ENCODE measurements at places on chromosomes 4 and X. TPM values are rescaled to one million over a fixed set of nuclear protein-coding genes. Genes with fewer than 3 reads are reported as not detected.

The RAB9B gene
- 0.98 TPM for total RNA-seq

DNA sequence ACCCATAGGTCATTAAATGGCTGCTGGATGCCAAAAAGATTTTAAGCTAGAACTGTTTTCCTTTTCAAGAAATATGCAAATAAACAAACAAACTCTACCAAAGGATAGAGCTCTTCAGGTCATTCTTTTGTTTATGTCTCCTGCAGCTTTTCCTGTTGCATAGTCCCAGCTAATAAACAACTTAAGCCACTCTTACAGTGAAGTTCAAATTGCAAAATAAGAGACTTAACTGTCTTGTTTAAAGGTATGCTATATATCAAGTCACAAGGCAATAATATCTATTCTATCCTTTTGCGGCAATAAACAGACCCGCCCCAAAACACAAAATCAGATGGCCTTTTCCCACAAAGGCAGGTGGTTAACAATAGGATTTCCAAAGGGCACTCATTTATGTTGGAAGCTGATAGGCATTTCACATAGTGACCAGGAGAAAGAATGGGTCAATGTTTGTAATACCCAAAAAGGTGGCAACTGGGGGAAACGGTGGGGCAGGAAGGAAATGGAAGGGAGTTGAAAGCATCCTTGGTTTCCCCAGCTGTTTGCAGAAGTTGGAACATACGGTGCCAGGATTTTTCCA lies 15.3 kb downstream of the HAND2 start:
- peaks cover 24% of the 10 kb centered on the region for H3K4me1 ChIP-seq
- no peak for DNase-seq
- H3K4me3 ChIP-seq, result no peak overlapping the region
- H3K36me3 ChIP-seq, result no peaks in the 10 kb centered on the region
- no peaks in the 10 kb centered on the region for H3K27me3 ChIP-seq
- no peak overlapping the region for H3K27ac ChIP-seq

The FMR1 gene
- 29.7 TPM for total RNA-seq

DNA sequence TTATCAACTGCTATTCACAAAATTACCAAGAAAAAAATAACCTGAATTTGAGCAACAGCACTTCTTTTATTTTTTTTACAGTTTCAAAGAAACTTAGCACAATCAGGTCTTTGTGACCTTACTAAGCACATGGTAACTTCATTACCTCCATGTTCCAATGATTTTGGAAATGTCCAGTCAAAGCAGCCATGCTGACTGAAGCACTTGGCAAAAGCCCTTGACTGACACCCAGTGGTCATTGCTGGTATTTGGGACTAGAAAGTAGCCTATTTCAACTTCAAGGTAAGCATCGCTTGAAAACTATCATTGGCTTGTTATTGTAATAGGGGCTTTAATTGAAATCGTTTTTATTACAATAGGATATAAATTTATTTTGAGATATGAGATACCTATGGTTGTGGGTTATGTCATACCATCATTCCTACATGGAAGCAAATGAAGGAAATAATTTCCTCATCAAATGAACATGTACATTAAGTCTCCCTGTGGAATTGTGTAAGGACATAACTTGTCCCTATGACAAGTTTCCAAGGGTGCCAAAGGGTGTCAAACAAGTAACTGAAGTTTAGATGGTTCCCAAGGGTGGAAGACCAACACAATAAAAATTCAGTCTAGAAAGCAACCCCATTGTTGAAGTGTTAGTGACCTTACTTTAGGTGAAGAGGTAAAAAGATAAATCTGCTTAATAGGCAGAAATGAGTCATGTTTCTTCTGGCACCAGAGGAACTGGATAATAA lies 15.2 kb upstream of the ANXA10 start:
- no peak overlapping the region for H3K27ac ChIP-seq
- H3K4me3 ChIP-seq, result no peak overlapping the region
- DNase-seq, result no peak
- no peaks in the 10 kb centered on the region for H3K36me3 ChIP-seq
- no peaks in the 10 kb centered on the region for H3K4me1 ChIP-seq

The NUP62CL gene
- 10.6 TPM for total RNA-seq

- DNase-seq, result no peak
- no peaks in the 10 kb centered on the region for H3K27me3 ChIP-seq
- no peak overlapping the region for H3K27ac ChIP-seq
- no peaks in the 10 kb centered on the region for H3K4me1 ChIP-seq
- no peaks in the 10 kb centered on the region for H3K36me3 ChIP-seq
Observed at GRCh38 chrX:51917604-51918003, 24.2 kb downstream of the MAGED1 start.

DNA sequence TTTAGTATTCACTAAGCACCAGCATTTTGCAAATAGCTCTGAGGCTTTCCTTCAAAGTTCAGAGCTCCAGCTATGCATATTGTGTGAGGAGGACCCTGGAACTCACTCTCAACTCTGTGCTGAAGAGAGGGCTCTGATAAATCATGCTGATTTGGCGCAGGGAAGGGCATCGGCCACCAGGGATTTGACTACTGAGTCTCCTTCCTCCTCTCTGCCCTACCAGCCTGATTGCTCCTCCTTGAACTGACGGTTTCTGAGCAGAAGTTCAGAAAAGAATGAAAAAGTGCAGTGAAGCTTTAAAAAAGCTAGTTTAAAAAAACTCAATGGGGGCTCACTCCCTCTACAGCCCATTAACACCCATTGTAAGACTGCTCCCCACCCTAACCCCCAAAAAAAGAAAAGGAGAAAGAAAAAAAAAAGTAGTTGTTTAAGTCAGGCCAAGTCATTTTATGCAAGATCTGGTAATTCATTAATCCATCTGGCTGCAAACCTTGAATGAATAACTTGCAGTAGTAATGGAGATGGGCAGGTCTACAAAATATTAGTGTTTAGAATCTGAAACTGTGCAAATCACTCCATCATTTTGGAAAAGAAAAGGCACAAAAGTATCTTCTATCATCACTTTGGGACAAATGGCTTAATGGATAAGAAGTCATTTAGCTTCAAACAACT lies 13.3 kb downstream of the PPARGC1A start:
- no peak overlapping the region for H3K27ac ChIP-seq
- no peak overlapping the region for H3K4me3 ChIP-seq
- no peaks in the 10 kb centered on the region for H3K36me3 ChIP-seq
- H3K27me3 ChIP-seq, result no peaks in the 10 kb centered on the region
- no peaks in the 10 kb centered on the region for H3K4me1 ChIP-seq

DNA sequence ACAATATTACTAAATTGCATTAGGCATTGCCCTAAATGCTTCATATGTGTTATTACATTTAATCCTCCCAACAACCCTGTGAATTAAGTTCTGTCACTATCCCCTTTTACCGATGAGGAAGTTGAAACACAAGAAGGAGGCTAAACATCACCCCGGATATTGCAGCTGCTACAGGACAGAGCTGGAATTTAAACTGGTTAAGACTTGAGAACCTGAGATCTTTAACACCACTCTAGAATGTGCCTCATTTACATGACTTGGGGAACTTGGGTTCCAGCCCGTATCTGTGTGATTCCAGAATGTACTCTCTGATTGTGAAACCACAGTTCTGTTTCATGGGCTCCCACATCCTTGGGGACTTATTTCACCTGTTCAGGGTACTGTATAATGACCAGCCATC lies 165.1 kb upstream of the PPARGC1A start:
- no peaks in the 10 kb centered on the region for H3K36me3 ChIP-seq
- no peak overlapping the region for H3K4me3 ChIP-seq
- H3K27ac ChIP-seq, result no peak overlapping the region
- H3K4me1 ChIP-seq, result no peaks in the 10 kb centered on the region
- no peaks in the 10 kb centered on the region for H3K27me3 ChIP-seq

DNA sequence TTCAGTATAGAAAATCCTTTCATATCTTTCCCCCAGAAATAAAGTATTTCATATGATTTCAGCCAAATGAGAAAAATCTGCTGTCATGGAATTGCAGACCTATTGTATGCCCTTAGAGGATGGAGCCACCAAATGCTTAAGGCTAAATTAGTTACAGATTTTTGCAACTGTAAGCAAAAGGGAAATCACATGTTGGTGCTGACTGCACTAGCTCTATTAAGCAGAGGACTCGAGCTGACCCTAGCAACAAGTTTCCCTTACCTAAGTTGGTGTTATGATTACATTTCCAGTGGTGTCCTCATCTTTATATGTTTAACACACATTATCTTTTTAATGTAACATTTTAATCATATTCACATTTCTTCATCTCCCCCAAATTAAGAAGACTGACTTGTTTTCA lies 58.3 kb upstream of the DOCK11 start:
- DNase-seq, result no peak
- no peaks in the 10 kb centered on the region for H3K36me3 ChIP-seq
- H3K27ac ChIP-seq, result no peak overlapping the region
- no peak overlapping the region for H3K4me3 ChIP-seq
- no peaks in the 10 kb centered on the region for H3K27me3 ChIP-seq

GRCh38 chr4:164396439-164396838 lies 357.5 kb upstream of the SMIM31 start:
- no peaks in the 10 kb centered on the region for H3K4me1 ChIP-seq
- no peak overlapping the region for H3K27ac ChIP-seq
- no peak for DNase-seq
- no peaks in the 10 kb centered on the region for H3K27me3 ChIP-seq
- no peaks in the 10 kb centered on the region for H3K36me3 ChIP-seq

DNA sequence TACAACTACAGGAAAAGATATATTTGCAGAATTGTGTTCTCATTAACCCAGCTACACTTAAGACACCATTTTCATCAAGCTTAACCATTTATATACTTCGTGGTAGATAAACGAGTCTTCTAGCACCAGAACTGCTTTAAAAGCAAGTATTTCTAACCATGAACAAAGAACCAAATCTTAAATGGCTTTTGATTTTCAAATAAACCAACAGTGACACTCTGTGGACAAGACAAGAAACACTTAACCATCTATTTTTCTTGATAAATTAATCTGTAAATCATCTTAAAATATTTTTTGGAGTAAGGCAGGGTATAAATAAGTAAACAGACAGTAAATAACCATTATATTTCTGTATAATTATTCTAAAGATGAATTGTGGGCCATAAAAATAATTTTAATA lies 10.2 kb downstream of the BEND2 start:
- no peaks in the 10 kb centered on the region for H3K36me3 ChIP-seq
- H3K27me3 ChIP-seq, result no peaks in the 10 kb centered on the region
- no peak overlapping the region for H3K27ac ChIP-seq
- no peak overlapping the region for H3K4me3 ChIP-seq
- H3K4me1 ChIP-seq, result no peaks in the 10 kb centered on the region
- DNase-seq, result no peak

The KLB gene
- total RNA-seq, result 1.2 TPM

GRCh38 chr4:5477613-5478012 lies 230.7 kb downstream of the EVC2 start:
- DNase-seq, result no peak
- H3K4me3 ChIP-seq, result no peak overlapping the region
- no peaks in the 10 kb centered on the region for H3K36me3 ChIP-seq
- H3K4me1 ChIP-seq, result no peaks in the 10 kb centered on the region

Measured in vagina (tissue), 2 donors.